Transverse colon (tissue), 4 donors: ENCODE measurements at places on chromosomes 3 and 15.

- DNase-seq = no peak
Observed at GRCh38 chr3:28575100-28575745, 226.6 kb upstream of the AZI2 start.

DNA sequence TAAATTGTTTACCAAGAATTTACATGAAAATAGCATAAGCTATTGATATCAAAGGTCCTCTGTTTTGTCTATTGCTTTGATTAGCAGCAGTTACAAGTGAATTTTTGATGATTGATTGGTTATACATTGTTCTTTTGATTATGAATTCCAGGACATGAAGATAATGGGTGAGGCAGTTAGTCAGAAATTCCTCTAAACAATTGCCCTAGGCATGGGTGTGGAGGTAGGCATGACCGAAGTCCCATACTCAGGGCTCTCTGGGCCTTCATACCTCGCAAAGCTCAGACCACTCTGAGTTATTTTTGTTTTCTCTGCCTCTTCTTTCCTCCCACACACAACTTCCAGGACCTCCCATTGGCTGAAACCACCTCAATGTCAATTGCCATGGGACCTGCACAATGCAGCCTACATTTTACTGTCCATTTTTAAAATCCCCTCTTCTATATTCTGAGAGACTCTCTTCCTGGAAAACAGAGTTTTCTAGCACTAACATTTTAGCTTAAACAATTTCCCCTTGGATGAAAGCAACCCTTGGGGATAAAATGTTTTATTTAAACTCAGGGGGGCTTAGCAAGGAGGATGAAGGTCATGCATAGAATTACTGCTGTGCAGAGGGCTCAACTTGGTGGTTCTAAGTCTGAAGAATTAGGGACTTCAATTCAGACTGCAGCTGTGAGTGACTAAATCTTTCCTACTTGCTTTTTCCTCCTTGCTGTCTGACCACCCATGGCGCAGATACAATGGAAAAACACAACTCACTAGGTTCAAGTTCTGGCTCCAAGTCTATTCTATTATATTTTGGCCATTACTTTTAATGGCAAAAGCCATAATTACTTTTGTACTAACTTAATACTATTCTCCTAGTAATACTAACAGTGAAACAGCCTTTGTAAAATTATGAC lies 594.8 kb downstream of the NTRK3 start:
- no peak for DNase-seq

DNA sequence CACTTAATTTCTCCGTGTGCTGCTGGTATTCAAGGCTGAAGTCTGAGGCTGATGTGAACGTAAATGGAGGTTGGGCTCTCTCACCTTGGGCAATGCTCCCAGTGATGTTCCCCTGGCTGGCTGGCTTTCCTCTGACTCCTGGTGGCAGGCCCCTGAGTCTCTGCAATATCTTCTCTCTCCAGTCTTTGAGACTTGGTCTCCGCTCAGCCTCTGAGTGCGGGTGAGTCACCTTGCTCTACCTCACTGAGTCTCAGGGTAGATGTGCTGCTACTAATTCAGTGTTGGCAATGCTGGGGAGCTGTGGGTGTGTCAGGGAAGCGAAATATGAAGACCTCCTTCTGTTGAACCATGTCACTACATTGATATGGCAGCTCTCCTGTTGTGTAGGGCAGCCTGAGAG lies 31.3 kb upstream of the TRIM59 start:
- no peak for DNase-seq

DNA sequence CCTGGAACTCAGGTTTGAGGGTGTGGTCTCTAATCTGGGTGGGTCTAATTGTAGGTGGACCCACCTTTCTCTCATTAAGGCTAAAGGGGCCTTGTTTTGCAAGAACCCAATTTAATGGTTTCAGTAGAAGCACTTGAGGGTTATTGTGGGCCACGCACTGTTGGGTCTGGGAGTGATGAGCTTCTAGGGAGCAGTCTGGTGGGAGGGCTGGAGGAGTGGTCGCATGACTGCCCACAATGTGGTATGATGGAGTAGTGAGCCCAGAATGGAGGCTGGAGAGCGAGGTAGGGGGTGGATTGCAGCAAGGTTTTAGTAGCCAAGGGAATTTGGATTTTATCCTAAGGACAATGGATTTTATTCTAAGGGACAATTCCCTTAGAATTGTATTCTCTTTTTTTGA lies 2.7 kb downstream of the TATDN2 start:
- DNase-seq = no peak

DNA sequence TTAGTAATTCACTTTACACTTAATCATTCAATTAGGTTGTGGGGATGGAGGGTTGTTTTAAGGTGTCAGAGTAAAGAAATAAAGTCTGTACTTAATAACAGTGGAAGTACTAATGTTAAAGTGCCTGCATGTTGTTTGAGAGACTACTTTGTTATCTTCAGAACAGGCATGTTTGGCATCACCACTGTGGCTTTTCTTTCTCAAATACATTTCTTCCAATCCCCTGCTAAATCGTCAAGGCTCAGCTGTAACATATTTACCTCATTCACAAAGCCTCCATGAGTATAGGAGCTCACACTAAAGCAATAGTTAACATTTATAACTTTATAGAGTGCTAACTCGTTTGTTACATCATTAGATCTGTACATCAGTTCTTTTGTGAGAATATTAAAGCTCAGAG lies 2.6 kb downstream of the TIMMDC1 start:
- no peak for DNase-seq

GRCh38 chr15:36658898-36659639 lies 79.6 kb downstream of the CDIN1 start:
- DNase-seq = no peak

- no peak for DNase-seq
Observed at GRCh38 chr15:53982071-53982680, 3.9 kb downstream of the UNC13C start.

- DNase-seq = no peak
Observed at GRCh38 chr3:194814878-194815357, 129.2 kb downstream of the FAM43A start.

GRCh38 chr3:186787642-186788481 lies 4.5 kb downstream of the EIF4A2 start:
- DNase-seq = no peak

DNA sequence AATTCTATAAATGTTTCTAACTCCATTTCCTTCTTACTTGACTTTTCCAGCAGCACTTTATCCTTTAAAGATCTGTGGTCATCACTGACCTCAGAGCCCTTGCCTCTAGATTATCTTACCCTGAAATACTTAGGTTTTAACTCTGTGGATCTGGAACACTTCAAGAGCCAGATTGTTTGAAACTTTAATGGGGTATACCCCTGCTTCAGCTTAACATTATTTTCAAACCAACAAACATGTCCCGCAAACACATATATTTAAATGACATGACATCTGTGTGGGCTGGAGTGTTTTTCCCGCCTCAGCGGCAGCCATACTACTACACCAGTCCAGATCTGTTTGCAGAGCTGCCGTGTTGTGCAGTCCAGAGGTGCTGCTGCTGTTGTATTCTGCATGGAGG lies 252.0 kb upstream of the TPM1 start:
- no peak for DNase-seq

GRCh38 chr3:17626395-17626794 lies 116.0 kb downstream of the TBC1D5 start:
- no peak for DNase-seq

DNA sequence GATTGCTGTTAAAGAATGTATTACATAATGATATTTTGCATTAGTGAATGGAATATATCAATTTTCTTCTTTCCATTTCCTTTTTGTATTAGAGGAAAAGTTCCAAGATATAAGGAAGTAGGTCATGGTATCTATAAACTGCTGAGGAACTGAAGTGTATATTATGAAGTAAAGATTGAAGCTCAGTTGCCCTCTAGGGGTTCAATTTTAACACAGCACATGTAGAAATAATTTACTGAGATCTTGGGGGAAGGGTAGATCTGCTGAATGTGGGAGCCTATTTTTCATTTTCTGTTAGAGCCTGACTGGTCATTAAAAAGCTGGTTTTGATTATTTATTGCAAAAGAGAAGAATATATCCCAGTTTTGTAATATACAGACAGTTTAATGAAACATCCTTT lies 45.2 kb downstream of the CMC1 start:
- DNase-seq = no peak
